Activated T-cell treated with anti-CD3 and anti-CD28 coated beads, Interleukin-2, amount 50 U/mL, for 48 hours (primary cell): ENCODE measurements at places on chromosomes 7 and 10.

GRCh38 chr7:17696422-17696821 lies 243.9 kb downstream of the SNX13 start:
- DNase-seq, result no peak

- no peak for DNase-seq
Observed at GRCh38 chr10:85863301-85864172, 503.1 kb downstream of the GRID1 start.

GRCh38 chr10:5844345-5845055 lies 31.3 kb upstream of the GDI2 start:
- DNase-seq, result no peak

DNA sequence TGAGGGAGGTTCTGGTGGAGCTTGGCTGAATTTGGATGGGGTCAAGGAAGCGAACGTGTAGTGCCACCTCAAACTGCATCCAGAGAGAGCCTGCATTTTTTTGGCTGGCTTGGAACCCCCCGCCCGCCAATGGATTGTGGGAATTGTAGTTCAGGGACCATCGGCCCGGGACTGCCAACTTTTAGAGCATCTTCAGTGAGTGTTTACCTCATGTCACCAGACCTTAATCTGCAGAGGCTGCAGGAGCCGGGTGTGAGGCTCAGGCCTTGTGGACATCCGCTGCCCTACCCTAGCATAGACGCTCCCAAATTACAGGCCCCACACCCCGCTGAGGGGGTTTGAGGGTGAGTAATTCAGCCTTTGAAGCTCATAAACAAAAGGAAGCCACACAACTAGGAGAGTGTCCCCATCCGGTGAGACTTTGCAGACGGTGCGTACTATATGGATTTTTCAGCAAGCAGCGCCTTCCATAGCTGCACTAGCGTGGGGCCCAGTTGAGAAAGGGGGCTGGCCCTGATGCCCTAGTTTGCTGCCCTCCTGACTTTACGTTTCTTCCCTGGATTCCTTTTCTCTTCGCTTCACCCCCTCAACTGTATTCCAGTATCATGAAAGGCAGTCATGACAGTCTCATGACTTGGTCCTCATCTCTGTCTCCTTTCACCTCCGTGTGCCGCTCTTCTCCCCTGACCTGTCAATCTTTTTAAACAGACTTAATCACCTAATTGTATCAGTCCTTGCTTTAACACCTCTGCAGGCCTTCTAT lies 717 bp downstream of the CNPY4 start:
- peak; percentile 84 for DNase-seq

DNA sequence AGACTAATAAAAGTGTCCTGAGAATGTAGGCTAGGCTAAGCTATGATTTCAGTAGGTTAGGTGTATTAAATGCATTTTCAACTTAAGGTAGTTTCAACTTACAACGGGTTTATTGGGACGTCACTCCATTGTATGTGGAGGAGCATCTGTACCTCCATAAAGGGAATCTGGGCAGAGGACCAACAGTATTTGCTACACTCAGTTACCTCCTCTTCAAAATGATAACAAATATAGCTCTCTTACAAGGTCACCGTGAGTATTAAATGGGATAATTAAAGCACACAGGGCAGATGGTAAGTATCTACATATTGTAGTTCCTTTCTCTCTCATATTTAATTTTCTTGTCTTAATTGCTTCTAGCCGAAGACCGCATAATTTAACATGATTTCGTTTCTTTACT lies 59.0 kb upstream of the FGL2 start:
- no peak for DNase-seq

- no peak for DNase-seq
Observed at GRCh38 chr10:69901022-69901421, 99.3 kb downstream of the COL13A1 start.

DNA sequence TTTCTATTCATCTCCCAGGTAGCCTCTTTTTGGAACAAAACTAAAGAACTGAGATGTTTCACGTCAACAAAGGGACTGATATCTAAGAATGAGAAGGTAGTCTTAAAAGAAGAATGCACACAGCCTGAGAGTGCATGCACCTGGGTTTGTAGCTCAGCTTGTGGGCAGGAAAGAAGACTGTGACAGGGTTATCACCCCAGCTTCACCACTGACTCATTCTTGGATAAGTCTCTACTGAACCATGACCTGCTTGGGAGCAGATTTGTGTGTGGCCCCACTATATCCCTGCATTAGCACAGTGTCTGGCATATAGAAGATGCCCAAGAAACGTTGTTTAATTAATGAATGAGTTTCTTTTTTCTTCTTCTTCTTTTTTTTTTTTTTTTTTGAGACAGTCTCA lies 187.5 kb downstream of the GPAM start:
- DNase-seq, result no peak

- no peak for DNase-seq
Observed at GRCh38 chr7:128705891-128706333, 33.2 kb upstream of the CALU start.
